ENCODE measurements at places on chromosomes 6 and 20. TPM values are rescaled to one million over a fixed set of nuclear protein-coding genes. Genes with fewer than 3 reads are reported as not detected.

DNA sequence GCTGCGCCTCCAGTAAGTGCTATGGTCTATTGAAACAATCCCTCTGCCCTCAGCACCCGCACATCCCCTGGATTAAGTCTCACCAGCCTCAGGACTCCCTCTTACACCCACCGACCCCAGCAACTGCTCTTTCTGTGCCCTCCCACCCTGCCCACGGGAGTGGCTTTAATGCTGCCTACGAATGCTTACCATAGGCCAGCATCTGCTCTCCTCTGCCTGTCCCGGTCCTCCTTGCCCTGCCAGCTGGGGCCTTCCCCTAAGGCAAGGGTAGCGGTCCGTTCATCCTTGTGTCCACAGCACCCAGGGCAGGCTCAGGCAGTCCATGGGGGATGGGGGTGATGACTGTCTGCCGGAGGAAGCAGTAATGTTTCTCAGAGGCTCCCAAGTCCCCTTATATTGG, 4.1 kb downstream of the EBF4 start:
- no peak for DNase-seq

DNA sequence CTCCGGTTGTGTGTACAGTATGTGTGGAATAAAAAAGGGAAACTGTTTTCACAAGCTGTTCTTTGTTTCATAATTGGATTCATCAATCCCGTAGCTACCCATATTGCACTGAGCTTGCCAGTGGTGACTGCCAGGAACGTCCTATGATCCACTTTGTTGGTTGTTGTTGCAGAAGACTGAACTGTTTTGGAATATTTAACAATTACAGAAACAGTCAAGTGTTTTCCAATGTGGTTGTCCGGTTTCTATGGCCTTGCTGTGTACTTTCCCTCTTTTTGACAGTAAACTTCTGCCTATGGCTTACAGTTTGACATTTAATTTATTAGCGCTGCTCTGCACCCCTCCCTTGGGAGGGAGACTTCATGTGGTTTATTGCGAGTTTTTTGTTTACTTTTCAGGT, 141.2 kb downstream of the DTNBP1 start:
- DNase-seq: no peak

- no peak for DNase-seq
Observed at GRCh38 chr6:46051962-46052361, 36.3 kb upstream of the CLIC5 start.

DNA sequence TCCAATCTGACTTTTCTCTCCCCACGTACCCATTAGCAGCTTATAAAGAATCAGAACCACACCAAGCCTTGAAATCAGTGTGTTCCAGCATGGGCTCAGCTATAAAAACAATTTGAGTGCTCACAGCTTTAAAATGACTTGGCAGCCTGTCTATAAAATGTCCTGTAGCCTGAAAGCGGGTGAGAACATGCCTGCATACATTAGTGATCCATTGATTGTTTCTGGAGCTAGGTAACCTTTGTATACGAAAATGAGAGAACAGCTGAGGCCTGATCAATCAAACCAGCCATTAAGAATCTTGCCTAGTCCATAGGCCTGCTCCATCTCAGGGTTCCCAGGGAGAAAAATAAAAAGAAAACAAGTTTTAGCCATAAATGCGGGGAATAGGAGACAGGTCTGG, 245.8 kb upstream of the SULF2 start:
- no peak for DNase-seq

DNA sequence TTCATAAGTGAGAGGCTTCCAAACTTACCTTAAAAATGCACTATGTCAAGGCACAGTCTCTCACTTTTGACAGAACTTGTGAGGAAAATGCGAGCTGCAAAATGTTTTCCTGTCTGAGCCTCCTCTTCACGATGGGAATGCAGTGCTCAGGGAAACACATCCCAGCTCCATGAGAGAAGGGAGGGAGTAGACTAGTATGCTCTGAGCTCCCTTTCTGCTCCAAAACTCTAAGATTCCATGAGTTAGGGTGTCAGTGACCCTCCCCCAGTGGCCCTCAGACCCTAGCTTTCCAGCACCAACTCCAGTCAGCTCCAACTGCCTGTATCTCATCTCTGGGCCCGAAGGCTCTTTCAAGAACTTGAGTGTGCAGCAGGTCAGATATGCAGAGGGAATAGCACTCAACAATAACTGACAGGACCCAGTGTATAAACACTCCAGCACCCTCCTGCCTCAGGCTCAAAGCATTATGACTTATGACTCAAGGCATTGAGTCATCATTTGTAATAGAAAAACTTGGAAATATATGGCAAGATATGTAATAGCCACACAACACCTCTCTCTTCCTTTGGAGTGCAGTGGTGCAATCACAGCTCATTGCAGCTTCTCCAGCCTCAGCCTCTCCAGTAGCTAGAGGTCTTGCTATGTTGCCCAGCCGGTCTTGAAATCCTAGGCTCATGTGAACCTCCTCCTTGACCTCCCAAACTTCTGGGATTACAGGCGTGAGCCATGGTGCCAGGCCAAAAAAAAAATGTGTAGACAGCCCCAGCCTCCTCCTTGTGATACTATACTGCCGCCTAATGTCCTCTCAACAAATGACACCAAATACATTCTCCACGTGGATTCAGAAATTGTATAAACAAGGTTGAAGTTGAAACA, 16.7 kb upstream of the ENTPD6 start:
- no peak for DNase-seq

GRCh38 chr20:15658295-15658694, 915.0 kb downstream of the KIF16B start:
- no peak for DNase-seq

DNA sequence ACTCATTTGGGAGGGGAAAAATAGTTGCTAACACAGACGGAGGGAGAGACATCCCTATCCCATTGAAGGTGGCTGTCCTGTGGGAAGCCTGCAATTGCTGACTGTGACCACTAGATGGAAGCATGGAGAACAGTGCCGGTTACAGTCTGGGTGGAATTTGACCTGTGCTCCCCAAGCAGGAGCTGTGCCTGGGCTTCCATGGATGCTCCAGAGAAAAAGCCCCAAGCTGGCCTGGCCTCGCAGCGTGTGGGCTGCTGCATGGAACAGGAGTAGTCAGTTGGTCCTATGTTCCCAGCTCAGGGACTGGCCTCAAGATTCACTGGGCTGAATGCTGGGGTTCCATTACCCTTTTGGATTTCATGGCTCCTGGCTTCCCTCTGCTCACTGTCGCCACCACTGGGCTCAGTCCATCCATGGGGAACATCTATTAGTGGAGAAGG, 116.3 kb upstream of the CHD6 start:
- no peak for DNase-seq

DNA sequence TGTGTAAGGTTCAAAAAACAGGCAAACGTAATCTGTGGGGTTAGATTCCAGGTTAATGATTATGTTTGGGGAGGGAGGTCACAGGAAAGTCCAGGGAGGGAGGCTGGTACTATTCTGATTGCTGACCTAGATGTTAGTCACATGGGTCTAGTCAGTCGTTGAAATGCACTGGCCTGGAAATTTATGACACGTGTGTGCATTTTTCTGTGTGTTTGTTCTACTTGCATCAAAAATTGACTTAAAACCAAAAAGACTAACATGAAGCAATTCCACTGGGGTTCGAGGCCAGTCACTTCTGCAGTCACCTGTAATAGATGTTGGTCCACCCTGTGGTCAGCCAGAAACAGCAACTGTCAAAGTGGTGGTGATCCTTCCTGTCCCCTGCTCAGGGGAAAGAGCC, 104.2 kb upstream of the MLN start:
- no peak for DNase-seq

DNA sequence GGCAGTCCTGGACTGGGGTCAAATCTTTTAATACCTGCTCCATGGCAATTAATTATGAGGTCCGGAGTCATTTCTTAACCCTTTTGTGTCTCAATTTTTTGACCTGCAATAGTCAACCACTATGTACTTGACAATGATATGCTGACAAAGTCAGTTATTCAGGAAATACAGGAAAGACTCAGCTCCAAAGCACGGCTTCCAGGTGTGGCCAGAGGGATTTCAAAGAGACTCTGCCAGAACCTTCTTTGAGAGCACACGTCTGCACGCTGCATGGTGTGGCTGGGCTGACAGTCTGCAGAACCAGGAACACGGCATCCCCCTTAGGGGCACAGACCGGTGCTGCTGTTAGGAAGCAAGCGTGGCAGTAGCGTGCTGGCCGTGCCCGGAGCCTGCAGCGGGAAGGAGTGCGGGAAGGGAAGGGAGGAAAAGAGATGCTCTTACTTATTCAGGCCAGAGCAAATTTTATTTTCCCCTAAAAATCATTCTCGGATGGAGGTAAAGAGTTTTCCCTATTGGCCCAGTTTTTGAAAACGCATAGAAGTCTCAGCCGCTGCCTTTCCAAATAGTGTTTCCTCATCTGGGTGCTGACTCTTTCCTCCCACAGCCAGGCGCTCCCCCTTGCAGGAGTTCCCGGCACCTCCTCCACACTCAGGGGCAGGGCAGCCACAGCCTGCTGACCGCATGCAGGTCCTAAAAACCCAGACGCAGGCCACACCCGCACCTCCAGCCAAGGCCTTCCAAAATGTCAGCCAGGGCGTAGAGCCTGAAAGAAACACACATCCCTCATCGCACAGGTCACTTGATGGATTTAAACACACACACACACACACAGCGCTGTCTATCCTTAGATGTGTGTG, 187.4 kb upstream of the SNX9 start:
- no peak for DNase-seq

DNA sequence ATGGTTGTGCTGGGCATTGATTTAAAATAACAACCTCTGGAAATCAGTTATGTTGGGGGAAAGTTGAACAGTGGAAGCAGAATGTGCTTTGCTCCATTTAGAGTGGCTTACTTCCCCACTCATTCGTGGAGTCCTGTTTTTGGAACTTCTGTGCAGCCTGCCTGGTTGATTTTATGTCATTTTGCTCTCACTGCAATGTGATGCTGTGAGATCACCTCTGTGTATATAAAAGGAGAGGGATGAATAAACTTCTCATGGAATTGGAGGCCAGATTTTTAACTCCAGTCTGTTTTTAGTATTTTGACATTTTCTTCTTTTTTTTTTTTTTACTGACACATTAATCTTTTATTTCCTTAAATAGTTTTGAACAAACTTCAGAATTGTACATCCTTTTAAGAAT, 139.0 kb downstream of the FNDC1 start:
- DNase-seq: no peak

DNA sequence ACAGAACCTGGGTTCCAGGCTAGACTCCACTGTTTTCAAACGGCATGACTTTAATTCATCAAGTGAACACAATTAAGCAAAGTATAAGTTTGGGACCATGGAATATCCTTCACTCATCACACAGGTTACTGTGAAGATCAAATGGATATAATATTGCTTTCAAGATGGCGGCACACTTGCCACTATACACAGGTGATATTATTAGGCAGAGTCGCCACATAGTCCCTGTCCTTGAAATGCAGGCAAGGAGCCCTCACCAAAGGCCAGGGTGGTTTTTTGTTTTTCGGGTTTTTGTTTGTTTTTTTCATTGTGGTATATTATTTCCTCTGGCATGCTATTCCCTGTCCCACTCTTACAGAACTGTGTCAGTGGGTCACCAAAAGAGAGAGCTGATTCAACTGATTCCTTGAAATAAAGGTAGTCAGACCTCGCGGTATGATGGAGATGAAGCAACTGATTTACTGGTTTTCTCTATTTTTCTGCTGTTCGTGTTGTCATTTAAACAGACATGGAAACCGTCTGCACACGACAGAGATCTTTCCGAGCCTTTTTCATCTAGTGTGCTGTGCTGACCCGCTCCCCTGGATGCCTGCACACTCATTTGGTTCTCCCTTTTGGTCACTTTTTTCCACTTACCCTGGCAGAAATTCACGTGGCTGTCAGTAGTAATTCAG, 29.7 kb downstream of the MYB start:
- DNase-seq: no peak

DNA sequence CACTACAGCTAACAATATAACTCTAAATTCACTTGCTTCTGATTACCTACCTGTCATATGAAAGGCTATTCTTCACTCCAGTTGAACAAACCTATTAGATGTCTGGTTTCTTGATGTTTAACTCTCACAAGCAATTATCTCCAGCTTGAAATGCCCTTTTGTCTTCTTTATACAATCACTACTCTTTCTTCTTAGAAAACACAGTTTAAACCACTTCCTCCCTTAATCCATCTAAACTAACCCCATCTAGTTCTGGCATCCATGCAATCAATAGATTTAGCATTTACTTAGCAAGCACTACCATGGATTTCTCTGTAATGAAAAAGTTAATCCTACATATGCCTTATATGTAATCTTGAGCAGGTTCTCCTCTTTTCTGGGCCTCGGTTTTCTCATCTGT, 127.3 kb downstream of the ATXN1 start:
- DNase-seq: no peak

The RNF39 gene
- 0.73 TPM for polyA plus RNA-seq

The MDFI gene
- 20.6 TPM for polyA plus RNA-seq

The KCNK16 gene
- polyA plus RNA-seq: not detected

The ZFAND3 gene
- polyA plus RNA-seq: 68.9 TPM

The NKAPL gene
- 4.4 TPM for polyA plus RNA-seq

The LY6G6C gene
- not detected for polyA plus RNA-seq

The AKAP12 gene
- polyA plus RNA-seq: 43.3 TPM

The OPRM1 gene
- polyA plus RNA-seq: 0.09 TPM

Data from urinary bladder (tissue), 4 donors.